Large intestine (tissue), 12 donors: ENCODE measurements at places on chromosomes 5 and 9. TPM values are rescaled to one million over a fixed set of nuclear protein-coding genes. Genes with fewer than 3 reads are reported as not detected.

The FAM169A gene
- polyA plus RNA-seq, result 3.7 TPM

DNA sequence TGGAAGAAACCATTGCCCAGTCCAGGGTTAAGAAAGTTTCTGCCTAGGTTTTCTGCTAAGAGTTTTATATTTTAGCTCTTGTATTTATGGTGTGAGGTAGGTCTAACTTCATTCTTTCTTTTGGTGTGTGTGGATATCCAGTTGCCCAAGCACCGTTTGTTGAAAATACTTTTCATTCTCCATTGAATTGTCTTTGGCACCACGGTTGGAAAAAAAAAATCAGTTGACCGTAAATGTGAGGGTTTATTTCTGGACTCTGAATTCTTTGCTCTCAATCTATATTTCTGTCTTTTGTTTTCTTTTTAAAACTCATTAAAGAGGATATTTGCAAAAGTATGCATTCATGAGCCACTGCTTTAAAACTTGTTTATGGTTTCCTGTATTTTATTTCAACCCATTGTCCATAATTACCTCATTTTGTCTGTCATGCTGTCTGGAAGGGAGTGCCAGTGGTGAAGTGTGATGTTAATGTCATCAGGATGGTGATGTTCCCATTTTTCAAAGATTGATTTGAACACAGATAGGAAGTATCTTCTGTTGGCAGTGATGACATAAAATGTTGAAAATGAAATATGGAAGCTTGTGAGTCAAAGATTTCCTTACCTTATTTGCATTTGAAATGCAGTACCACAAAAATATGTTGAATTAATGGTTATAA is 33.9 kb downstream of the HABP4 start:
- DNase-seq, result no peak

- DNase-seq, result peak; percentile 75
Observed at GRCh38 chr9:117678871-117679270, 25.3 kb upstream of the TLR4 start.

DNA sequence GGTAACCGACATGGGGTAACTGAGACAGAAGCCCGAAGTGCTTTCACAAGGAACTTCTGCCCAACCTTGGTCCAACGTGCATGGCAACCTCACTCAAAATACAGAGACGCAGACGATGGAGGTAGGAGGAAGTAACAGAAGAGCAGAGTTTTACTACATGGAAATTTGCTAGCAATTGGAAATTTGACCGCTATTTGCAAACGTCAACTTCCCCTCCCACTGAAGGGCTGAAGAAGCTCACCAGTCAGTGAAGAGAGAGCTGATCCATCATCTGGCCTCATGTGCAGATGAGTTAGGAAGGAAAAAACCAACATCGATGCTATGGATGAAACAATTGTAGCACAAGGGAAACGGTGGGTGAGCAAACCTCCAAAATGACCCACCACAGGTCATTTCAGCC is 196.7 kb downstream of the RGS3 start:
- no peak for DNase-seq

The SPACA9 gene
- 2.5 TPM for polyA plus RNA-seq

DNA sequence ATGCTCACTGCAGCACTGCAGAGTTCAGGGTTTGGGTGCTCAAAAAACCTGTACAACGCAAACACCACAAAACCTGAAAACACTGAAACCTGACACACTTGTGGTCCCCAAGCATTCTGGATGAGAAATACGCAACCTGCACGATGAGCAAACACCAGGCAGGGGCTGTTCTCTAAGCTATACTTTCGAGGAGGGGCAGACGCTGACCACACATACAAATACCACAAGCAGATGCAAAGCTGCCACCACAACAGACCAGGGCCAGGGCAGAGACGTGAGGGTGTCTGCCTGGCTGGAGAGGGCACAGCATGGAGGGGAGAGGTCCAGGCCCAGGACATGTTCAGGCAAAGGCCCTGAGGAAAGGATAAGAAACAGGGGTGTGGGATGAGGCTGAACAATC is 23.0 kb downstream of the BARHL1 start:
- DNase-seq, result no peak

The NUDT12 gene
- polyA plus RNA-seq, result 26.0 TPM

The UAP1L1 gene
- 32.4 TPM for polyA plus RNA-seq

The KCNV2 gene
- polyA plus RNA-seq, result 0.09 TPM

- no peak for DNase-seq
Observed at GRCh38 chr5:147339313-147339712, 104.5 kb downstream of the STK32A start.

- DNase-seq, result no peak
Observed at GRCh38 chr5:178357121-178357521, 124.5 kb upstream of the PHYKPL start.

The PPWD1 gene
- 72.7 TPM for polyA plus RNA-seq

The SLC22A4 gene
- polyA plus RNA-seq, result 9.6 TPM

The SLC34A3 gene
- polyA plus RNA-seq, result 36.9 TPM

GRCh38 chr5:127912411-127912810 is 171.2 kb upstream of the SLC12A2 start:
- no peak for DNase-seq

The LRRC19 gene
- polyA plus RNA-seq, result 83.7 TPM

The PCDHAC1 gene
- 1.2 TPM for polyA plus RNA-seq

The PCA3 gene
- polyA plus RNA-seq, result 0.97 TPM

DNA sequence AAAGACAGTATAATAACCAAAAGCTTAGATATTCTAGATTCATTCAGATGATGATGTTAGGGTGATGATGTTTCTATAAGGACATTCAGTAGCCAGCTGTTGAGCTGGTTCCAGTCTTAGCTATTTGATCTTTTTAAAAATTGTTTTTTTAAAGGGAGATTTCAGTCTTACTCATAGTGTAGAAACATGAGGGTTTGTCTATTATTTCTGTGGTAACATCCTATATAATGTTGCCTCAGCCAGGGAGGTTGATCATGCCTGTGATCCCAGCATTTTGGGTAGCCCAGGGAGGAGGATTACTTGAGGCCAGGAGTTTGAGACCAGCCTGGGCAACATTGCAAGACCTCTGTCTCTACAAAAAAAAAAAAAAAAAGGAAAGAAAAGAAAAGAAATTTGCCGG is 167.8 kb downstream of the DOCK2 start:
- DNase-seq, result no peak

The AQP7 gene
- 40.9 TPM for polyA plus RNA-seq

DNA sequence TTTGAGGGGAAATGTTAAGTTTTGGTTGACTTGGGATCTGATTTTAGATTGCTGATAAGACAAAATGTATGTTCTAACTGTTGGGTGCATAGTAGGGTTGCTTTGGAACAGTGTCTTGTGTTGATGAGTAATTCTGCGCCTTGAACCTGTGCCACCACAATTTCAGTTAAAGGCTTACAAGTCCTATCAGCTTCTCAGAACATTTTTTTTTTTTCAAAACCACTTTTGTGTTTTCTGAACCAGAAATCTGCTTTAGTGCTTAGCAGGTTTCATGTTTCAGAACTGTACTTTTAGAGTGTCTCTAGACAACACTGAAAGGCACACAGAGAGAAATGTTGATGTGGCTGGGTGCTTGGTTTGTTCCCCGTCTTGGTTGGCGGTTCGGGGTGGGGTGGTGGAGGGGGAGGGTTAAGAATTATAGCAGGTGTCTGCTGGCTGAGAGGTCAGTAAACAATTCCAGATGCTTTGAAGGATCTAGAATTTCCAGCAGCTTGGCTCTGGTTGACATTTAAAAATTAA is 84.6 kb downstream of the ANKRD55 start:
- DNase-seq, result no peak

The DNM1 gene
- polyA plus RNA-seq, result 49.0 TPM

The MEIKIN gene
- polyA plus RNA-seq, result not detected

GRCh38 chr9:37508135-37508833 is 22.5 kb downstream of the POLR1E start:
- DNase-seq, result peak; percentile 64
